Calu3 (cell line): ENCODE measurements at places on chromosomes 16 and 17.

- no peaks in the 10 kb centered on the region for H3K4me1 ChIP-seq
- H3K4me3 ChIP-seq, result no peak overlapping the region
- no peaks in the 10 kb centered on the region for H3K27me3 ChIP-seq
- H3K27ac ChIP-seq, result no peak overlapping the region
- DNase-seq, result peak; percentile 37
- H3K36me3 ChIP-seq, result no peaks in the 10 kb centered on the region
These were observed 28.6 kb downstream of the TRPV3 start for GRCh38 chr17:3528880-3529511.

GRCh38 chr17:33819539-33819938 lies 435.5 kb upstream of the CCL2 start:
- H3K27ac ChIP-seq, result no peak overlapping the region
- peaks cover 71% of the 10 kb centered on the region for H3K27me3 ChIP-seq
- no peaks in the 10 kb centered on the region for H3K4me1 ChIP-seq
- H3K4me3 ChIP-seq, result no peak overlapping the region
- no peaks in the 10 kb centered on the region for H3K36me3 ChIP-seq

DNA sequence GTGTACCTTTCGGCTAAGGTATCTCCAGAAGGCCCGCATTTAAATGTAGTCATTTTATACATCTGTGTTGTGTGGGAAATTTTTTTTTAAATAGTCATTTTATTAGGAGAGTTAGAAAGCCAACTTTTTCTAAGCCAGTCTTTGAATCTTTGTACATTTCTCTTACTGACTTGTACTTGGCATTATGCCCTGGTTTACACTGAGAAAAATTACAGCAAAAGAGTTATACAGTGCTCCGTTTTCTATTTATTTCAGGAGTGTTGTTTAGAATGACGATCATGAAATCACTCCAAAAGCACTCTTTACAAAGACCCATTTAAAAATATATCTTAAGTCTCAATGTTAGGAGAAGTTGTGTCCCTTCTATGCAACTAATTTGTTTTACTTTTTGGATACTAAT lies 91.8 kb downstream of the CYB561 start:
- no peaks in the 10 kb centered on the region for H3K27me3 ChIP-seq
- H3K36me3 ChIP-seq, result no peaks in the 10 kb centered on the region
- no peak overlapping the region for H3K4me3 ChIP-seq
- DNase-seq, result no peak
- H3K4me1 ChIP-seq, result peaks cover 11% of the 10 kb centered on the region
- no peak overlapping the region for H3K27ac ChIP-seq

- no peaks in the 10 kb centered on the region for H3K36me3 ChIP-seq
- no peaks in the 10 kb centered on the region for H3K27me3 ChIP-seq
- no peaks in the 10 kb centered on the region for H3K4me1 ChIP-seq
- DNase-seq, result no peak
- no peak overlapping the region for H3K4me3 ChIP-seq
These were observed 38.1 kb upstream of the METRNL start for GRCh38 chr17:83041305-83041704.

- H3K27ac ChIP-seq, result no peak overlapping the region
- H3K4me3 ChIP-seq, result no peak overlapping the region
- no peaks in the 10 kb centered on the region for H3K27me3 ChIP-seq
- no peaks in the 10 kb centered on the region for H3K4me1 ChIP-seq
- H3K36me3 ChIP-seq, result no peaks in the 10 kb centered on the region
- DNase-seq, result no peak
These were observed 73.0 kb downstream of the PITPNC1 start for GRCh38 chr17:67449845-67450755.

- no peak for DNase-seq
- peaks cover 93% of the 10 kb centered on the region for H3K4me1 ChIP-seq
- H3K27me3 ChIP-seq, result no peaks in the 10 kb centered on the region
- no peak overlapping the region for H3K4me3 ChIP-seq
- H3K36me3 ChIP-seq, result peaks cover 43% of the 10 kb centered on the region
These were observed 18.3 kb downstream of the RARA start for GRCh38 chr17:40327244-40327729.

DNA sequence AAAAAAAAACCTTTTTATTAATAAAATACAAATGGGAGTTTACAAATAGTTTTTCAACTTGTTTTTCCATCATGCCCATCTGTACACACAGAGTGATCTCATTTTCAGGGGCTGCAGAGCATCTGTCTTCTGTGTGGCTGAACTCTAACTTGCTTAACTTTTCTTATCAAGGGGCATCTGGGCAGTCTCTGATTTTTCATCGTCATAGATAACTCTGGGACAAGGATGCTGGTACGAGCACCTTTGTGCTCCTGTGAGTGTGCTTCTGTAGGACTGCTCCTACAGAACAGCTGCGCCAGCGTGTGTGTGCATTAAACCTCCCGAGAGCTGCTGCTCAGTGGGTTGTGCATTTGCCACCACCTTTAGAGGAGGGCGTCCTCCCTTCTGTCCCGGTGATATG lies 34.6 kb upstream of the TAC4 start:
- DNase-seq, result no peak
- H3K36me3 ChIP-seq, result peaks cover 13% of the 10 kb centered on the region
- no peak overlapping the region for H3K4me3 ChIP-seq
- peaks cover 49% of the 10 kb centered on the region for H3K27me3 ChIP-seq
- H3K4me1 ChIP-seq, result peaks cover 22% of the 10 kb centered on the region

DNA sequence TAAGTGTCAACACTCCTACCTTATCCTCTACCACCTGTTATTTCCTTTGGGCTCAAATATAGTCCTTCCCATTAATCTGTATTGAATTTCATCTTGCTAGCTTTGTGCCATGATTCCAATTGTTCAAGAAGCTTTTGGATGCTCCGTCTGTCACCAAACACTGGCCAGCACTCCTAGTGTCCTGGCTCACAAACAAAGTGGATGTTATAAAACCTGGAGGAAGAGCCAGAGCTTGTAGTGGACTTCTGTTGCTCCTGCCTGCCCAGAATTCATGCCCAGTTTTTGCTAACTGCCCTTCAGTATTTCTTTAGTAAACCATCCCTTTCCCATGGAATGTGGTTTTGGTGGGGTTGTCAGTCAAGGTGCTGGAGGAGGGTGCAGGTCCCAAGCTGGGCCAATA lies 77.2 kb upstream of the HS3ST2 start:
- no peak overlapping the region for H3K4me3 ChIP-seq
- no peak for DNase-seq
- no peaks in the 10 kb centered on the region for H3K36me3 ChIP-seq
